ENCODE measurements at places on chromosomes 16 and 17.

DNA sequence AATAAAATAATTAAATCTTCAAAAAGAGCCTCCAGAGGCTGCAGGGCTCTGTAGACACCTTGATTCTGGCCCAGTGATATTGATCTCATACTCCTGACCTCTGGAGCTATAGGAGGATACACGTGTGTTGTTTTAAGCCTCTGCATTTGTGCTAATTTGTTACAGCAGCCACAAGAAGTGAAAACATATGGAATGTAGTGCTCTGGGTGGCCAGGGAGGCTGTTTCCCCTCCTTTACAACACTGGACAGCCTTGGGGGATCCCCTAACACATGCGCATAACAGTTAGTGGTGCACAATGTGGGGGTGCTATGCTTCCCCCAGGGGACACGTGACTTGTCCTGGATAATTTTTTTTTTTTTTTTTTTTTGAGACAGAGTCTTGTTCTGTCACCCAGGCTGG, 4.7 kb upstream of the ZNF500 start:
- no peak for DNase-seq

DNA sequence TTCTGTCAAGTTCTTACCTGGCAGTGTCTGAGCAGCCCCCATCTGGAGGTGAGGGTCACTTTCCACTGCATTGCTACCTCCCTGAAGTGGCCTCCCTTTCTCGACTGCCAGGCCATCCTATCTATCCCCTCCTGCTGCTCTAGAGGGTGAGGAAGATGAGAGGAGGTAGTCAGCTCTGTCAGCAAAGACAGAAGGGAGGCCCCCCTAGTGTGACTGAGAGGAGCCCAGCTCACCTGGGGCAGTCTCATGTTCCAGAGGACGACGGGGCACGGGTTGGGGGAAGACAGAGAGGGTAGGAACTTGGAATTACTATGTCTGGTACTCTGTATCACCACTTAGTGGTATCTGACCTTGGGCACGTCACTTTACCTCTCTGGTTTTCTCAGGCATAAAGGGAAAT, 22.0 kb downstream of the MYO19 start:
- no peak for DNase-seq

- no peak for DNase-seq
Measured at GRCh38 chr16:66081775-66082366, 284.6 kb upstream of the CDH5 start.

GRCh38 chr16:12155235-12155634, 178.7 kb downstream of the SNX29 start:
- no peak for DNase-seq

DNA sequence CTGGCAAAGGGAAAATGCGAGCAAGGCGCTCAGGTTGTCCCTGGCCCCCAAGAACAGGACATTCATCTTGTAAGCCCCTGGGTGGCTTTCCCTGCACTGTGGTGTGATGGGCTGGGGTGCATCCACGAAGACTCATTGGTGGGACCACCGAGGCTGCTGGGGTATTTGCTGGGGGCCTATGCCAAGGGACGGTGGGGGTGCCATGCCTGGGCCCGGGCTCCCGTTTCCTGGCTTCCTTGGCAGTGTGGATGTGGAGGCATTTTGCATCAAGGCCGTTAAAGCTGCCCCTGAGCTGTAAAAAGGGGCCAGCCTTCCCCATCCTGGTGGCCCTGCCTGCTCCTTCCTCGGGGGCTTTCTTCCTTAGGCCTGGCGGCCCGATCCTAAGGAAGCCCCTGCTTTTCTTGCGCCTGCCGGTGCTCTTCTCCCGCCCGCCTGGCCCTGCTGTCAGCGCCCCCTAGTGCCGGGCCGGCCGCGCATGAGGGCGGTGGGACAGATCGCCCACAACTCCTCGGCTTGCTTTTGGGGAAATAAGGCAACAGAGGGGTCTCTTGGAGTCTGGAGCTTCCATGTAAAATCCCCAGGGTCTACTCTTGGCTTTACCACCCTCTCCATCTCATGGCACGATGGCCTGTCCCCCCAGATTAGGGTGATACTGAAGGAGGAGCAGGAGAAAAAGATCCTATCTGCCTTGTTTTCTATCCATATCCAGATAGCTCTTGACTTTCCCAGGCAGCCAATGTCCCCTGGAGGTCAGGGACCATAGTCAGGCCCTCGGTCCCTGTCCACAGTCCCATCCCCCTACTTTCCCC, 9.8 kb upstream of the TBX2 start:
- DNase-seq: peak; percentile 61

- DNase-seq: no peak
Measured at GRCh38 chr16:89345642-89346150, 128.2 kb downstream of the ZNF778 start.

- no peak for DNase-seq
Measured at GRCh38 chr17:12730931-12731521, 58.3 kb upstream of the ARHGAP44 start.

- DNase-seq: peak; percentile 34
Measured at GRCh38 chr17:68349157-68349556, 57.9 kb downstream of the ARSG start.

DNA sequence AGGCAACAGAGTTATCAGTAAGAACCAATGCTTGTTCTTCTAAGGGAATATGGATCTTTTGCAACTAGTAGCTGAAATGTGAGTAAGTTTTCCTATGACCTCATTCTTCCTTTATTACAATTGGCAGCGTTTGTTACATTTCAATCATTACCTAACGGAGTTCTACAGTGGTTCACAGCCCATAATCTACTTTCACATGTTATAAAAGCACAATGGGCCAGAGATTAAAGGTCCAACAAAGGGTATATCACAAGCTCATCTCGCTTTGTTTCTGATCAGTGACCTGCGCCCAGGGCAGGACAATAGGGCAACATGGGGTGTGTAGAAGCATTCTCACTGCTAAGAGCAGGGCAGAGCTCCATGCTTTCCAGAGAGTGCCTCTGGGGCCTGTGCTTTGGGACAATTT, 279.9 kb upstream of the DYNLRB2 start:
- no peak for DNase-seq

- DNase-seq: no peak
Measured at GRCh38 chr17:62705156-62705777, 77.8 kb downstream of the MRC2 start.

- DNase-seq: no peak
Measured at GRCh38 chr17:28662527-28662829, 473 bp downstream of the SUPT6H start.

- DNase-seq: no peak
Measured at GRCh38 chr17:1640329-1641064, 5.0 kb downstream of the SCARF1 start.

GRCh38 chr17:72351884-72352346, 231.1 kb downstream of the SOX9 start:
- no peak for DNase-seq

- DNase-seq: peak; percentile 51
Measured at GRCh38 chr17:54900457-54901229, at the start of gene TOM1L1. TOM1L1 (plus strand) TSS chr17:54900852; CDS start chr17:54900866, 14 bp downstream.

- peak; percentile 4 for DNase-seq
Measured at GRCh38 chr17:44005527-44006271, 1.3 kb downstream of the NAGS start.

GRCh38 chr16:78376452-78376851, 277.0 kb downstream of the WWOX start:
- no peak for DNase-seq

DNA sequence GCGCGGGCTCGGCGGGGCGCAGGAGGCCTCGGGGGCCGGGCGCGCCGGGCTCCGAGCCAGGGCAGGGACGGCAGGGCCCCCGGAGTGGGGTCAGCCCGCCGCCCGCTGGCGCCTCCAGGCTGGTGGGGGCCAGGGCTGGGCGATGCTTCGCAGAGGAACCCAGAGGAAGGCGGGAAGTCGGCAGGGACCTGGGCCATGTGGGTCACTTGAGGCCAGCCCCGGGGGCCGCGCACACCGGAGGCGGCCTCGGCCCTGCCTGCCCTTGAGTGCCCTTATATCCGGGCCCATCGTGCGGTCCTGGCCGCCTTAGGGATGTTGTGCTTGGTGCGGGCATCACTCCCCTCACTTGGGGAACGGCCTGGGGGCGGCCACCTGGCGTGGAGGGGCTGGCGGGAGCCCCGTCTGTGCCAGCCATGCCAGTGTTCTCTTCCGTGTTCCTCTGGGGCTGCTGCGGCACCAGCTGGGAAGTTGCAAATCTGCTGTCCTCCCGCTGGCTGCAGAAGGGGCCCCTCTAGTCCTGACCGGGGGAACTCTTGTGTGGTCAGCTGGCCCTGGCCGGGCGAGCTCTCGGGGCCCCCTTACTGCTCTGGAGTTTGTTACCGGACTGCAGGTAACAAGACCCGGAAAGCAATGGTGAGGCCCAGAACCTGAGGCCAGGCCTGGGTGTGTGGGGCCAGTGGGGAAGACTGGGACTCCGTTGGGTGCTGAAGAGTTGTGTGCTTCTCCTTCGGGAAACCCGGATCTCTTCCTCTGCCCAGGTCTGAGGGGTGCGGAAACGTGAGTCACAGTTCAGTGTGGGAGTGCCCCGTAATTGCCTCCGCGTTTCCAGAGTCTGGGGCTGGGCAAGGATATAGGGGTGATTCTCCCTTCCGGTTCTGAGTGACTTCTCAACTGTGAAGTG, 849 bp downstream of the CAPN15 start:
- peak; percentile 56 for DNase-seq

- DNase-seq: no peak
Measured at GRCh38 chr17:63382826-63383225, 63.3 kb downstream of the CYB561 start.
